ENCODE measurements at places on chromosomes 7 and 10. TPM values are rescaled to one million over a fixed set of nuclear protein-coding genes. Genes with fewer than 3 reads are reported as not detected.

The HECW1 gene
- 1.7 TPM for total RNA-seq

The ZPBP gene
- not detected for total RNA-seq

- DNase-seq, result peak; percentile 1
Observed at GRCh38 chr7:37488163-37488764, 39.6 kb upstream of the ELMO1 start.

DNA sequence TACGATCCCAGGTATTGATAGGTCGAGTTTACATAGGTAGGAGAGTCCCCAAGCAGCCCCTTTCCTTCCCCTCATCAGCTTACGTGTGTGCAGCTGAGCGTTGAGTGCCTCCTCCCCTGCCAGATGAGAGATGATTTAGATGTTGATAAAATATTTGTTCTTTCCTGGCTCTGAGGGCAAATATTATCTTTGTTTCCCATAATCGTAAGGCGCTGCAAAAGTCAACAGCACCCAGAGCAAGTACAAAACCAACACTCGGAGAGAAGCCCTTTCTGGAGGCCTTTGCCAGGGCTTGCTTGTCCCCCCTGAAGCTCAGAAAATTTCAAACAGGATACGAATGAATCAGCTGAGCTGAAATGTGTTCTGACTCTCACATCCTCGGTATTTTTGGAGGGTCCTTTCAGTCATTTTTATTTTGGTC lies 683.2 kb downstream of the LRMDA start:
- DNase-seq, result no peak

DNA sequence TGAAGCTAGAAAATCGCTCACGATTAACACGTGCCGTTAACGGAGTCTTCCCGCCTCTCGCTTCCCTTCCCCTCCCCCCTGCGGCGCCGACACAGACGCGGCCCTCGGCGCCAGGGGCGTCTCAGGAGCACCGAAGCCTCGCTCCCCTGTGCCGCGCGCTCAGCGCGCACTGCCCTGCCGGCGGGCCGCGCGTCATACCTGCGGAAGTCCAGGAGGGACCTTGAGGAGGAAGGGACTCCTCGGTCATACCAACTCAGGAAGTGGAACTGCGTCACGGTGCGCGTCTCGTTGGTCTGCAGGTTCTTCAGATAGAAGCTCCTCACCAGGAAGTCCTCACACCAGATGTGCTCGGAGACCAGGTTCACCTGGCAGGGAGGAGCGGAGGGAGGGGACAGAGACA lies 239.6 kb downstream of the DNAJB6 start:
- DNase-seq, result no peak

DNA sequence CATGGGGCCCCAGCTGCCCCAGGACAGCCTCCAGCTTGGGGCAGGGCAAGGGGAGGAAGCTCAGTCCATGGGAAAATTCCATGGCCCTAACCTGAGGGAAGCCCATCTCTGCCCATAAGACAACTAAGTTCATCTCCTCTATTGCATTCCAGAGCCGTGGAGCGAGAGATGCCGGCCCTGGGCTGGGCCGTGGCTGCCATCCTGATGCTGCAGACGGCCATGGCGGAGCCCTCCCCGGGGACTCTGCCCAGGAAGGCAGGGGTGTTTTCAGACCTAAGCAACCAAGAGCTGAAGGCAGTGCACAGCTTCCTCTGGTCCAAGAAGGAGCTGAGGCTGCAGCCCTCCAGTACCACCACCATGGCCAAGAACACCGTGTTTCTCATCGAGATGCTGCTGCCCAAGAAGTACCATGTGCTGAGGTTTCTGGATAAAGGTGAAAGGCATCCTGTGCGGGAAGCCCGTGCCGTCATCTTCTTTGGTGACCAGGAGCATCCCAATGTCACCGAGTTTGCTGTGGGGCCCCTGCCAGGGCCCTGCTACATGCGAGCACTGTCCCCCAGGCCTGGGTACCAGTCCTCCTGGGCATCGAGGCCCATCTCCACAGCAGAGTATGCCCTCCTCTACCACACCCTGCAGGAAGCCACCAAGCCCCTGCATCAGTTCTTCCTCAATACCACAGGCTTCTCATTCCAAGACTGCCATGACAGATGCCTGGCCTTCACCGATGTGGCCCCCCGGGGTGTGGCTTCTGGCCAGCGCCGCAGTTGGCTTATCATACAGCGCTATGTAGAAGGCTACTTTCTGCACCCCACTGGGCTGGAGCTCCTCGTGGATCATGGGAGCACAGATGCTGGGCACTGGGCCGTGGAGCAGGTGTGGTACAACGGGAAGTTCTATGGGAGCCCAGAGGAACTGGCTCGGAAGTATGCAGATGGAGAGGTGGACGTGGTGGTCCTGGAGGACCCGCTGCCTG lies 4.3 kb downstream of the AOC1 start:
- DNase-seq, result no peak

GRCh38 chr7:18829858-18830285 lies 287.6 kb downstream of the TWIST1 start:
- peak; percentile 66 for DNase-seq

All from fibroblast of villous mesenchyme (primary cell).